Temporal lobe (tissue), 4 donors: ENCODE measurements at places on chromosomes 2 and 18. TPM values are rescaled to one million over a fixed set of nuclear protein-coding genes. Genes with fewer than 3 reads are reported as not detected.

Gene IWS1
- 28.3 TPM for total RNA-seq

Gene CDK5R2
- 11.6 TPM for total RNA-seq

Gene CNTNAP5
- 26.6 TPM for total RNA-seq

Gene D2HGDH
- 10.1 TPM for total RNA-seq

Gene CPO
- total RNA-seq = not detected

Gene NGEF
- 33.4 TPM for total RNA-seq

Gene ALPP
- total RNA-seq = not detected

Gene RTP5
- total RNA-seq = 5.2 TPM

Gene DNAH6
- 3.4 TPM for total RNA-seq

Gene GALNT13
- 22.1 TPM for total RNA-seq

Gene HAAO
- total RNA-seq = 1.5 TPM

Gene IL1R2
- total RNA-seq = not detected

Gene MEIS1
- total RNA-seq = 11.1 TPM

Gene POTEJ
- not detected for total RNA-seq

Gene POTEC
- total RNA-seq = not detected

Gene PTPN2
- 41.3 TPM for total RNA-seq

Gene CD8B2
- under 0.01 TPM for total RNA-seq

Gene MC2R
- not detected for total RNA-seq

Gene TCF7L1
- total RNA-seq = 0.98 TPM

Gene KIF1A
- total RNA-seq = 181 TPM

Gene ARMC9
- 10.1 TPM for total RNA-seq

Gene TMEM178A
- 23.4 TPM for total RNA-seq

Gene L3MBTL4
- total RNA-seq = 19.7 TPM
